Common myeloid progenitor, CD34-positive (primary cell): ENCODE measurements at places on chromosomes 6 and 20.
A peak's percentile ranks its signal among the peaks of the same experiment; 100 is the strongest.

- DNase-seq, result no peak
Observed at GRCh38 chr6:84197708-84198107, 29.7 kb downstream of the CEP162 start.

- DNase-seq, result peak; percentile 22
Observed at GRCh38 chr6:12369781-12370262, 79.7 kb downstream of the EDN1 start.

- DNase-seq, result no peak
Observed at GRCh38 chr20:38804221-38804620, 1.3 kb upstream of the PPP1R16B start.

DNA sequence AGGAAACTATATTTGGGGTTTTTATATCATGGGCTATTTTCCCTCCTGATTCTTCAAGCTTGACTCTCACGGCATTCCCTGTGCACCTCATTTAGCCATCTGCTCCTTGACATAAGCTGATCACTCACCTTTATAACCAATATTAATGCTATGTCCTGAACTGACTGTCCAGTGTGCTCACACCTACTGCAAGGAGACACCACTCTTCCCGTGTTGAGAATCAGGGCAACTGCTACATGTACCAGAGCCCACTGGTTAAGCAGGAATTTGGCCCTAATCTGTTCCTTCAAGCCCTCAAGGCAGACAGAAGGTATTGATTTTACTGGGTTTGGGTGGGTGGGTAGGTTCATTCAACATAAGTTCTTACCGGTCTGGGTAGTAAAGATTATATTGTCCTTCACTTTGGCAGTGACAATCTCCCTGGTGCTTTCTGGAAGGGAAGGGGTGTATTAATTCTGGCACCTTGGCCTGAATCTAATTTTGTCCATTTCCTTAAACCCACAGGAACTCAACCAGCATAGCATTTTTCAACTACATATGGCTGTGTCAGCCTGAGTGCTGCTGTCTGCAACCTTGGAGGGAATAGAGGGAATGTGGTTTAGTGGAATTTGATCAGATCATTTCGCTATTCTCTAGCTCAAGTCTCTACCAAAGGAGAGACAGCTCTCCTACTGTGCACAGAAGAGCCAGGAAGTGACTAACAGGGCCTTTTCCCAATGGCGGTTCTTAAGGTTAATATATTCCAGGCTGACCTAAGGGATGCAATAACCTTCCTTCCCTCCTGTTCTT is 293.2 kb downstream of the BTBD9 start:
- DNase-seq, result no peak

DNA sequence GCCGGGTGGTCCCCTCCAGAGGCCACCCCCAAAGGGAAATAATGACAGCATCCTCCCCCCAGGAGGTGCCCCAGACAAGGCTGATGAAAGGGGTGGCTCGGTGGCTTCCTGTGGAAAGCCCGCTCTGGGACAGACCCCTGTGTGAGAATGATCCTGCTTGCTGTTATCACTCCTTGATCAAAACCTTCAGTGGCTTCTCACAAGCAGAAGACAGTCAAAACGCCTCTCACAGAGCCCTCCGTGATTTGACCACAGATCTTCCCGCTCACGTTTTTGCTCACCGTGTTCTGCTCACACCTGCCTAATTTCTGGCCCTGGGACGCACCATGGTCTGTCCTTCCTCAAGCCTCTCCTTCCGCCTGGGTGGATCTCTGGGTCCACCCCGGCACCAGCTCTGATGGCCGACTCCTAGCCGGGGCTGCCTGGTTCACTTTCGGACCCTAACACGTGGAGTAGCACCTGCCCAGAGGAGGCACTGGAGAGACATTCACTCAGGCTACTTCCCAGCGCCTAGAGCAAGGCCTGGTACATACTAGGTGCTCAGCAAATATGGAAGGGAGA is 210.4 kb downstream of the ANKRD60 start:
- DNase-seq, result no peak

GRCh38 chr20:25484224-25484846 is 76.9 kb downstream of the GINS1 start:
- no peak for DNase-seq

- no peak for DNase-seq
Observed at GRCh38 chr6:28643017-28643740, 117.5 kb downstream of the GPX5 start.

- DNase-seq, result no peak
Observed at GRCh38 chr20:46204594-46205186, 86.6 kb downstream of the CD40 start.

DNA sequence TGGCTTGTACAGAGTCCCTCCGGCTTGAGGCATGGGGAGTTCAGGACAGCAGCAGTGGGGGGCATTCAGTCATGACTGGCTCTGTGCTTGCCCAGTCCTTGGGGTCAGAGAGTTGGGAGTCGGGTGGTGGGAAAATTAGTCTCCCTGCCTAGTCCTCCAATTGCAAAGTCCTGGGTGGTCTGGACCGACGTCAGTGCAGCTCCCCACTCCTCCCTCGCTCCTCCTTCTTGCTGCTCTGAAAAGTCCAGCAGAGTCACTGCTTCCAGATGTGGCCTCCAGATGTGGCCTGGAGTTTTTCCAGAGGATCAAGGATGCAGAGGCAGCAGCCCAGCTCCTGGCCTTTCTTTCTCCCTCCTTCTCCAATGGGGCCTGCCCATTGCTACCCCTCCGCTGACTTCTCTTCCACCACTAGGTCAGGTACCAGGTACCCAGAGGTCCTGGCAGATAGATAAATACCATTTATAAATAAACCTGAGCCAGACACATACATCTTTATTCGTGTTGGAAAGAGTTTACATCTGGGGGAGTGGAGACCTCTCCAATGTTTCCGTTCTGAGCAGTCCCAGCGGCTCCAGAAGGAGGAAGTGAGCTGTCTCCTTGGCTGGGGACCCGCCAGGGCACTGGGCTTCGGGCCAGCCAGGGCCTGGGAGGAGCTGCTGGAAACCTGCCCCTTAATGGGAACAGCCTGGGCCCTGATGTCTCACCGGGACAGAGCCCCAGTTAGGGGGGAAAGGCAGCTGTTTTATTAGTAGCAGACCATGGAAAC is 49.0 kb upstream of the RNF24 start:
- DNase-seq, result peak; percentile 67

- no peak for DNase-seq
Observed at GRCh38 chr6:159853754-159854153, 37.0 kb upstream of the MAS1 start.

DNA sequence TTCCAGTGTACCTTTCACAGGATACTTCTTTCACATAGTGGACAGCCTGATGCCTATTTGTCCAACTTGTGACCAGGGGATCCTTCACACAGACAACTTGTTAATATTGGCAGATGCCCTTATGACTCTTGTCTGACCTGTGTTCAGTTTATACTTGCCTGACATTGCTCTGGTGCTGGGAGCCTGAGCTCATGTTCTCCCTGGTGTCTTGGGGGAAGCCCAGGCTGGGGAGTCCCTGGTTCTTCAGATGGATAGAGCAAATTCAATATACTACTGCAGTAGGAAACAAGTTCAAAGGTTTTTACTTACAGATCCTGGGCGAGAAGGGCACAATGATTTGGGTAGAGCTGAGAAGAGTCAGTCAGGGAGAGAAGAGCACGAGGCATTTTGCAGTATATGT is 76.1 kb downstream of the NKAIN2 start:
- DNase-seq, result no peak

DNA sequence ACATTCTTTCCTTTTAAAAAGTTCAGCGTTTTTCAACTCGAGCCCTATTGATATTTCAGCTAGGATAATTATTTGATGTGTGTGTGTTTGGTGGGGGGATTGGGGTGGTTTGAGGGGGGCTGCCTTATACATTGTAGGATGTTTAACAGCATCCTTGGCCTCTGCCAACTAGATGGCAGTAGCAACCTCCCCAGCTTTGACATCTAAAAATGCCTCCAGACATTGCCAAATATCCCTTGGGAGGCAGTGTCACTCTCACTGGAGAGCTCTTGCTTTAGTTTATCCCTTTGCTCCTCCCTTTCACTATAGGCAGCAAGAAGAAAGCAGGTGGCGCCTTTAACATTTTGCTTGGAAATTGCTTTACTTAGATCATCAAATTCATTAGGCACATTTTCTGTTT is 14.6 kb upstream of the TP53TG5 start:
- no peak for DNase-seq

- no peak for DNase-seq
Observed at GRCh38 chr6:21240709-21241108, 352.8 kb upstream of the SOX4 start.

GRCh38 chr20:33211817-33212424 is 5.2 kb upstream of the BPIFA3 start:
- peak; percentile 65 for DNase-seq
